ENCODE measurements at places on chromosomes 3 and 15.

- peak; percentile 28 for DNase-seq
These were observed 1.5 kb downstream of the WHAMM start for GRCh38 chr15:82810890-82811426.

DNA sequence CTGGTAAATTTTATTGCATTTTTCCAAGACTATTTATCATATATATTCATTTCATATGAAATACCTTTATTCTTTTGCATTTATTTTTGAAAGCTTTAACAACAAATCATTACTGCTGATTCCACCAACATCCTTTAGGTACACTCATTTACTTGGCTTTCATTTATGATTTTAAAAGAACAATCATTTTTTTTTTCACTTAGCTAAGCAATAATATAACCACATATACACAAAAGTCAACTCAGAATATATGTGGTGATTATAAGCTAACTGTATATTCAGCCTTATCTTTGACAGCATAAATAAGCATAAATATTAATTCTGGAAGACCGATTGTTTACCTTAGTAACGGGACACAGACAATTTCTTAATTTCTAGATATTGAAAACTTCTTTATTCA lies 458.6 kb upstream of the ZNF385D start:
- DNase-seq, result no peak

DNA sequence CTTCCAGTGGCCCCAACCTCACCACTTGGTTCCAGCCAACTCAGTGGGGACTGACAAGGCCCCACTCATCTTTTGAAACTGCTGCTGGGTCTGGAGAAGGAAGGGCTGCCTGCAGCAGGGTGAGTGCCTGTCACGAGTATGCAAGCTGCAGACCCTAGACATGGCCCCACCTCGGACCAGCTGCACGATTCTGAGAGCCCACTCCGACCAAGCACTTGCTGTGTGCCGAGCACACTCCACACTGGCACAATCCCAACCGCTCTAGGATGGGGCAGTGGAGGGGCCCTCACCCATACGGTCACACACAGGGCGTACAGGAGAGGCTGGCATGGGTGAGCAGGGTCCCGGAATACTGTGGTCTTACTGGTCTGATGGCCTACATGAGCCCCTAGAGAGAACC lies 8.0 kb upstream of the PLXND1 start:
- no peak for DNase-seq

GRCh38 chr3:146929696-146930095 lies 324.6 kb upstream of the PLSCR5 start:
- DNase-seq, result no peak

- DNase-seq, result no peak
These were observed 67.7 kb downstream of the SCN5A start for GRCh38 chr3:38581774-38582173.

DNA sequence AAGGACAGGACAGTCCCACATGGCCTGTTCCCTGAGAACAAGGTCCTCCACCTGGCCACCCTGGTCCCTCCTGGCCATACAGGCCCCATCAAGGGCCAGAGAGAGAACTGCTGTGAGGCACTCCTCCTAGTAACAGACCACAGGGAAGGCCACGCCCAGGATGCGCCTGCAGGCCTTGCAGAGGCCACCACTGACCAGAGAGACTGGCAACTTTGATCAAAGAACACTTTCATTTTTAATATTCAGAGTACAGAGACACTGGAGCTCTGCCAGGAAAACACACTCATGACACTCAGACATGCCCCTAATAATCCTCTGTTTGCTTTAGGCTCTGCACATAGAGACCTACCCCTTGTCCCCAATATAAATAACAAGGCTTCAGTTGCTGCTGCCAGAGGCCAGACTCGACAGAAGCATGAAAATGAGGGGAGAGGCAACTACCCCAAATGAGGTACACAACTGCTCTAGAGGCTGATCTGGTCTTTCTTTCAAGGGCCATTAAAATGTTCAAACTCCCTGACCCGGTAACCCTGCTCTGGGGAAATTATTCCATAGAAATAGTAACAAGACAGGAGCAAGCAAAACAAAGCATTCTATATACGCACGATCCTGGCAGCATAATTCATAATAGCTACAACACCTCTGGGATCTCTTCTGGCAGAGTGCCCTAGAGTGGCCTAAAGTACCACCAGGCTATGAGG lies 44.8 kb downstream of the CCDC12 start:
- no peak for DNase-seq

- DNase-seq, result no peak
These were observed 53.3 kb upstream of the TLE3 start for GRCh38 chr15:70151003-70151402.

DNA sequence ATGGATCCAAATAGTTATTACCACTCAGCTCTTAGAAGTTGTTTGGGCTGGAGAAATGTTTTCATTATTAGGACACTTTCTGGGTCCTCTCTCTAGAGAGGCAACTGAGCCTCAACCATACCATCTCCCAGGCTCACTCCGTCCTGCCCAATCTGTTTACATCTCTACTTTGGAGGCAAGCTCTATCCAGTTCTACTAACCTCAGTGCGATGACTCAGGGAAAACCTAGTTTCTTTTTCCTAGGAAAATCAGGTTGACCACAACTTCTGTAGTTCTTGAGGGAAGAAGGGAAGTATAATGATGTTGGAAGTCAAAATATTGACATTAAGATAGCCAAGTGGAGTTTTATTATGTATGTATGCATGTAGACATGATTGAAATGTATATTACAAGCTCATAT lies 40.4 kb downstream of the LPP start:
- DNase-seq, result no peak

DNA sequence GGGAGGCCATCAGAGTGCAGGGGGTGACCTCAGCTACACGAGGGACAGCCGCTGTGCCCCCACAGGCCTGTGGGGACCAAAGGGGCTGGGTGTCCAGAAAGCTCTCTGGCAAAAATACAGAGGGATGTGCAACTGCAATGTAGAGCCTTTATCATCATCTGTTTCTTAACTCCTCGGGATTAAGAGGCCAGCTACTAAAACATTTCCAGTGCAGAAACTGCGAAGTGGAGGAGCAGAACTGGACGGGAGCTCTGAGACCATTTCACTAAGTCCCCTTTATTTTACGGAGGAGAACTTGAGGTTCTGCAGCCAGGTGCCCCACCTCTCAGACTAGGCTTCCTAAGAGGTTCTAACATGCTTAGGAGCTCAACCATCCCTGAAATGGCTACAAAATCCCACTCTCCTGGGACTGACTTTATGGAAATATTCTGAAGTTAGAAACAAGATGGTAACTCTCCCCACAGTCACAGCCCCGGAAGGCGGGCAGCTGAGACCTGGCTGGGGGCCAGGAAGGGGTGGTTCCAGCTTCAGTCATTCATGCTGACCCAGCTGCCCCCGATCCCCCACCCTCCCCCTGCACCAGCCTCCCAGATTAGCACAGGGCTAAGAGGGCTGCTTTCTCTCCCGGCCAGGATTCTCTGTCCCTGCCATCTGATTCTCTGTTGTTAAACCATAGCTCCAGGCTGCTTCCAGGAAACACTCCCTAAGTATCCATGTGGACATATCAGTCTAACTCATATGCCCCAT lies 40.3 kb downstream of the UMPS start:
- no peak for DNase-seq

DNA sequence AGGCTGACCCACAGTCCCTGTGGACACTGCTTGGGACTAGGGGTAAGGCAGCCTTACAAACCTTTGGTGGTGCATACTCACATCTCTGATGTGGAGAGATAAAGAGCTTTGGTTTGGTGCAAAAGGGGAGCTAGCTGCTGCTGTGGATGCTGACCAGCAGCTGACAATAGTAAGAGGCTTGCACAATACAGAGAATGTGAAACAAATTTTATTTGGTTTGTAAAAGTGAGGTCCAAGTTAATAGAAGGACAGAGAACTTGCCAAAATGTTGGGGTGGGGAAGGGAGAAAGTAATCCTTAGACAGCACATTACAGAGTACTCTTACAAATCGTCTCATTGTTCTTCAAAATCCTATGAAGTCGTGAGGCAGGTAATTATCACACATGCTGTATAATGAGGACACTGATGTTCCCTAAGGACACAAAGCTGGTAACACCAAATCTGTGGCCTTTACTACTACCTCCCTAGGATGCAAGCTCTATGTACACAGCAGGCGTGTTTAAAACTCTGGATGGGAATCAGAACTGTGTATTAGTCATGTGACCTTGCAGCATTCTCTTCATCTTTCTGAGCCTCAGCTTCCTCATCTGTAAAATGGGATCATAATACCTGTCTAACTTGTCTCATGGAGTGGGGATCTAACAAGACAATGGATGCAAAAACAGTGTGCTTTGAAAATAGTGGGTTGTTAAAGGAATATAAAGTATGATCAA lies 21.6 kb downstream of the ARHGAP31 start:
- DNase-seq, result no peak

DNA sequence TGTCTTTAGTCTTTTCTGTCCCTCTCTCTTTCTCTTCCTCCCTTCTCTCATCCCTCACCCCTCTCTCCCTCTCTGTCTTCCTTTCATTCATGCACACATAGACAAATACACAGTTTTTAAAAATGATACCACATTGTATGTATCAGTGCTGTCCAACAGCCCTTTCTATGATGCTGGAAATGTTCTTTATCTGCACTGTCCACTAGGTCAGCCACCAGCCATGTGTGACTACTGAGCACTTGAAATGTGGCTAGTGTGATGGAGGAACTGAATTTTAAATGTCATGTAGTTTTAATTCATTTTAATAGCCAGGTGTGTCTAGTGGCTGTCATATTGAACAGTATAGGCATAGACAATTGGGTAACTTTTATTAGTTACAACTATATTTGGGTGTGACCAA lies 34.9 kb downstream of the COL6A5 start:
- no peak for DNase-seq

DNA sequence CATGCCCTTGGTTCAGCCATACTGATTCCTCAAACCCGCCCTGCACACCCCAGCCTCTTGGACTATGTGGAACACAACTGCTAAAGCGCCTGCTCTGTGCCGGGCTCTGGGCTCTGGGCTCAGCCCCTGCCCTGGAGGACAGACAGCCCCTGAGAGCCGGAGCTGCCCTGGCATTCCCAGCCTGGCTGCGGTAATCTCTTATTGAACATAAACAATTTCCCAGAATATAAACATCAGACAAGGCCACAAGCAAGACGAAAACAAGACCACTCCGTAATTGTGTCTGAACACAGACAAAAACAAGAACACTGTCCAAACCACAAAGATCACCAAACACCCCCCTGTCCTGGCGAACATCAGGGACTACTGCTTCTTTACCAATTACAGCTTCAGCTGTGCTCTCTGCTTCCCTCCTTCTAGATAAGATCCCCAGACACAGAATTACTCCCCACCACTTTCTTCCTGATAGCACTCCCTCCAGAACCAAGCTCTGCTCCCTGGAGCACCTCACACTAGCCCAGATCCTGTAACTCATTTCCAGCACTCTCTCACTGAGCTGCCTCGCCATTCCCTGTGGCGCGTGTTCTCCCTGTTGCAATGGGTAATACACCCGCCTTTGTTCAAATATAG lies 57.1 kb upstream of the TLE3 start:
- DNase-seq, result no peak

DNA sequence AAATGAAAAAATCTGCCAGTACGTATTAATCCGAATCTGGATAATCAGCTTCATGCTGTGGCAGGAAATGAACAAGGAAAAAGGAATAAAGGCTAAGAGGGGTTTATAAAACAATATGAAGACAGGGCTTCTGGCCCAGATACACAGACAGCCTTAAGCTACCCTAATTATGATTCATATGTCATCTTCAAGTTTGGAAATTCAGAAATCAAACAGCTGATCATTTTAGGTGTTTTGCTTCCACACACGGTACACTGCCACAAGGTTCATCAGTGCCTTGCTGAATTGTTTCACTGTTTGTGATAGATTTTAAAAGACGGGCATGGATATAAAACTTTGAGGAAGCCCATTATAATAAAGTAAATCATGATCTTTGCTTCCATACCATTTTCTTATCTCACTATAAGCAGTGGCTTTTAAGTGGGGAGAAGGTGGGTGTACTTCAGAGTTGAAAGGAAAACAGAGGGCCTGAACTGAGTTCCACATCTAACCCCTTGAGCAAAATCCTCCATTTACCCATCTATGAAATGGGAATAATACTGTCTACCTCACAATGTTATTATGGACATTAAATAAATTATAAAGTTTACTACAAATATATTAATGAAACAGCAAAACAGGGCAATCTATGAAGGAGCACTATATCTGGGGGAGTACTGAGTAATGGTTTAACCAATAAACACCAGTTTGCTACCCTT lies 15.7 kb downstream of the GTPBP8 start:
- no peak for DNase-seq

- no peak for DNase-seq
These were observed 126.4 kb downstream of the RPLP1 start for GRCh38 chr15:69578787-69579583.

DNA sequence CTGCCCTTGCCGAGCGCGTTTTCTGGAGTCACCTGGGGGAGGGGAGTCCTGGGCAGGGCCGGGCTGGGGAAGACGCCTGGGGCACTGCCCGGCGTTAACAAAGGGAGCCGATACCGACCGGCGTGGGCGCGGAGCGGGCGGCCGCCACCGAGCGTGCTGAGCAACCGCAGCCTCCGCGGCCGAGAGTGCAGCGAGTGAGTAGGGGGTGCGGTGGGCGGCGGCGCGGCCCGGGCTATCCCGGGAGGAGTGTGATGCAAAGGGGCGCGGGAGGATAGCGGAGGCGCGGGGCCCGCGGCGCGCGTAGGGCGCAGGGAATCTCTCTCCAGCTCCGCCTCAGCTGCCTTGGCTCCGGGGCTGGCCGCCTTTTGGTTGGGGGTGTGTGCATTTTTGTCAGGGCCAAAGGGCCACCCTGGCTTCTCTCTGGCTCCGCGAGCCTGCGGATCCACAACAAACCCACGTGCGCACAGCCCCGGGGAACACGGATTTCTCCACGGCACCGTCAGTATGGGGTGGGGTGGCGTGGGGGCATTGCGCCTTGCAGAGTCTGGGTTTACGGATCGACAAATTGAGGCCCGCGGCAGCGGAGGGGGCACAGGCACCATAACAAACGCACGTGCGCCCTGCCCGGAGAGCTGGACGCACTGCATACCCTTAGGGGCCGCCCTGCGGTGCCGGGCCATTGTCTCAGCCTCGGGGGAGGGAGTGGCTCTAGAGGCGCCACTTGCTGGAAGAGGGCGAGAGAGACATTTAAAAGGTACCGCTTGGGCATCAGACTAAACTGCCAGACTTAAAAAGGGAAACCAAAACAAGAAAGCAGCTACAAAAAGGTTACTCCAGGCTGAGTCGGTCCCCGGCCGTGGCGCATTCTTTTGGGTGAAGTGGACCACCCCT lies 560 bp downstream of the ST6GAL1 start:
- DNase-seq, result peak; percentile 58

- no peak for DNase-seq
These were observed 4.0 kb downstream of the RNF13 start for GRCh38 chr3:149816986-149817385.

GRCh38 chr15:96119734-96120133 lies 210.8 kb upstream of the NR2F2 start:
- DNase-seq, result no peak

DNA sequence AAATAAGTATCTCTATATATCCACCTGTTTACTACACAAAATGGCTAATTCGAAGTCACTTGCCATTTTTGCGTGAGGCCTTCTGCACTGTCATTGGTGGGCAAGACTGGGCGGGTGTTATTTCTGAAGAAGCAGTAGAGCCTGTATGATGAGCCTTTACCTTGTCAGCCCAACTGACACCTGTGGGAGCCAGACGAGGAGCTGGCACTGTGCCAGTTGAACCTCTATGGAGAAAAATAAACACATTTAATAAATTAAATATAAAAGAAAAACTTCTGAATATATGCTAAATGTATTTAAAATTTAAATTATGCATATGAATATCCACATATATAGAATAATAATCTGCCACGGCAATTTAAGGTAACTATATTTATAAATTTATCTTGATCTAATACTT lies 109.9 kb downstream of the SCAPER start:
- no peak for DNase-seq
